Tibial nerve (tissue), 4 donors: ENCODE measurements at places on chromosomes 1 and 21. TPM values are rescaled to one million over a fixed set of nuclear protein-coding genes. Genes with fewer than 3 reads are reported as not detected.

GRCh38 chr21:44950351-44950750, 10.5 kb downstream of the SLX9 start:
- H3K27ac ChIP-seq = no peak overlapping the region
- H3K36me3 ChIP-seq = peaks cover 66% of the 10 kb centered on the region
- no peaks in the 10 kb centered on the region for H3K4me1 ChIP-seq
- DNase-seq = no peak
- H3K4me3 ChIP-seq = no peak overlapping the region
- no peaks in the 10 kb centered on the region for H3K27me3 ChIP-seq

GRCh38 chr1:11187931-11188330, 1.2 kb upstream of the ANGPTL7 start:
- no peaks in the 10 kb centered on the region for H3K36me3 ChIP-seq
- H3K27me3 ChIP-seq = no peaks in the 10 kb centered on the region
- no peak for DNase-seq
- no peaks in the 10 kb centered on the region for H3K4me1 ChIP-seq
- no peak overlapping the region for H3K4me3 ChIP-seq

DNA sequence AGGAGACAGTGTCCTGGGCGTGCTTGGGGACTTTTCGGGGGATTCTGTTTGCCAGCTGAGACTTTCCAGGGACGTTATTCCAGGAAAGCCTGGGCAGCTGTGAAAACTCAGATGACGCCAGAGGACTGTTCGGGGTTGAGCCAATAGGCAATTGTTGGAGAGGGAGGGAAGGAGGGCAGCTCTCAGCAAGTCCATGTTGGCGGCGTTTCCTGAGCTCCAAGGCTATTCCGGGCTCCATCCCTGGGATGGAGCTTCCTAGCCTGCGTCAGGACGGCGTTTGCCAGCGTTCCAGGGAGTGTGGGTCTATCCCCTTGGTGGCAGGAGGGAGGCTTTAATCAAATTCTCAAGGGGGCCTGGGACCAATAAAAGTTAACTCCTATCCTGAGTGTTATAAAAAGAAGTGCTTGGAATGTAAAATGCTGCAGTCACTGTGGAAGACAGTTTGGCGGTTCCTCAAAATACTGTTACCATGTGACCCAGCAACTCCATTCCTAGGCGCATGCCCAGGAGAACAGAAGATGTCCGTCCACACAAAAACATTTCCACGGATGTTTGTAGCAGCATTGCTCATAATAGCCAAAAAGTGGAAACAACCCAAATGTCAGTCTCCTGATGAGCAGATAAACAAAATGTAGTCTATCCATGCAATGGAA, 15.2 kb downstream of the SLC27A3 start:
- H3K4me1 ChIP-seq = peaks cover 8% of the 10 kb centered on the region
- peak overlapping the region; percentile 92 for H3K27ac ChIP-seq
- peak; percentile 56 for DNase-seq
- H3K36me3 ChIP-seq = no peaks in the 10 kb centered on the region
- H3K27me3 ChIP-seq = peaks cover 11% of the 10 kb centered on the region

DNA sequence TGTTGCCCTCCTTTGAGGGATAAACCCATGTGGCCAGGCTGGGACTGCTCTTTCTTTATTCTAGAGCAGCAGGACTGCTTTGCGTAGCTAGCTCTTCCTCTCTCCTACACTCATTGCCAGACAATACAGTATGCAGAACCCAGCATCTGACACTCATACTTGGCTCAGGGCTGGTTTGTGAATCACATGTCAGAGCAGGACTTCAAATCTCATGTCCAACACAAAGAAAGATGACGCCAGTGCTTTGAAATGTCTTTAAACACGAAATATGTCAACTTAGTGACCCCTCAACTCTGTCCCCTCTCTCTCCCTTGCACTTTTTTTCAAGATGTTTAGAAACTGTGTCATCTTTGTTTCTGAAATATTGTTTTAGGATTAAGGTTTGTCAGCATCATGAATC, 135.0 kb downstream of the TGFB2 start:
- no peak overlapping the region for H3K4me3 ChIP-seq
- no peaks in the 10 kb centered on the region for H3K36me3 ChIP-seq
- peak overlapping the region; percentile 75 for H3K27ac ChIP-seq
- no peak for DNase-seq

DMBX1 gene
- total RNA-seq = not detected

- no peak overlapping the region for H3K27ac ChIP-seq
- DNase-seq = no peak
- no peak overlapping the region for H3K4me3 ChIP-seq
These were observed 14.8 kb upstream of the SLC27A3 start for GRCh38 chr1:153760440-153760839.

DNA sequence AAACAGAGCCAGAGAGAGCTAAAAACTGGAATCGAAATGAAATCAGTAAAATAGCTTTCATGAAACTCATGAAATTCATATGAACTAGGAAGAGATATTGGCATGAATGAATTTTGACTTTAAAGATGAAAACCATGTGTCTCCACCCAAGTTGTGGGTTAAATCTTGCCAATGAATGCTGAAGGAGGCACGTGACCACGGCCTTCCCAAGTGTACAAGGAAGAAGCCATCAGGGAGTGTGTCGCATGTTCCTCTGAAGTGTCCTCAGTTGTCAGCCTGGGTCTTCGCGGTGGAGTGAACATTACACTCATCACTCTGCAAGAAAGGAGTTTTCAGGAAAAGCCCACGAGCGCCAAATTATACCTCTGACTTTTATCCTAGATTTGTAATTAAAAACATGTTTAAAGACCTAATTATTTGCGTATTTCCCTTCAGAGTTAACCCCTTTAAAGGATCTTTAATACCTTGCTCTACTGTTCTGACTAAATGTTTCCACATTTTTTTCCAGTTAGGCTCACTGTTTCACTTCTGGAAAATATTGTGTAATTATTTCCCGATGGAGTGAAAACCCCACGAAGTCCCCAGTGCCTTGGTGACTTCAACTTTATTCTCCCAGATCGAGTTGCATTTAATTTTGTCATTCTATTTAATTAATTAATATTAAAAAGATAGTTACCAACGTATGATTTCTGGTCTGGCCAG, 118.3 kb downstream of the DHRS3 start:
- H3K4me3 ChIP-seq = no peak overlapping the region
- no peaks in the 10 kb centered on the region for H3K36me3 ChIP-seq
- H3K4me1 ChIP-seq = peaks cover 17% of the 10 kb centered on the region
- DNase-seq = no peak
- H3K27ac ChIP-seq = peak overlapping the region; percentile 3
- no peaks in the 10 kb centered on the region for H3K27me3 ChIP-seq

DNA sequence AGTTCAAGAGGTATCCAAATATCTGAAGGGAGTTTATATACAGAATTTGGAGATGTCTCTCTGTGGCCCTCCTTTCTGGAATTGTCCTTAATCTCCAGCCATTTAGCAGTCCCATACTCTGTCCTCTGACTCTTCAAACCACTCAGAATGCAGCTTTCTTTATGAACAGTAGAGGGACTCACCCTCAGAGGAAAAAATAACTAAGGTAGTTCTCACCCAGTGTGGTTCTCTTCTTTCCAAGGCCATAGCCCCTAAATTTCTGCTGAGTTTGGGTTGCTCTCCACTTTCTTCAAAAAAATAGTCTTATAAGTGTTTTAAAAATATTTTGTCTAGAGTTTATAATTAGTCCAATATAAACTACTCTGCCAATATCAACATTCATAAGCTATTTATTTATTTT, 369.7 kb downstream of the MATN1 start:
- no peak for DNase-seq
- no peaks in the 10 kb centered on the region for H3K36me3 ChIP-seq
- H3K27ac ChIP-seq = no peak overlapping the region
- H3K4me3 ChIP-seq = no peak overlapping the region
- H3K27me3 ChIP-seq = no peaks in the 10 kb centered on the region

- no peaks in the 10 kb centered on the region for H3K27me3 ChIP-seq
- DNase-seq = no peak
- H3K4me1 ChIP-seq = no peaks in the 10 kb centered on the region
These were observed 624 bp downstream of the ARHGAP29 start for GRCh38 chr1:94236630-94237290.

- peak overlapping the region; percentile 58 for H3K27ac ChIP-seq
- no peak overlapping the region for H3K4me3 ChIP-seq
- H3K36me3 ChIP-seq = no peaks in the 10 kb centered on the region
- peak; percentile 33 for DNase-seq
- H3K4me1 ChIP-seq = peaks cover 9% of the 10 kb centered on the region
- H3K27me3 ChIP-seq = no peaks in the 10 kb centered on the region
These were observed 28.4 kb downstream of the JUN start for GRCh38 chr1:58755468-58755872.

NCDN gene
- 36.9 TPM for total RNA-seq
